ENCODE measurements at places on chromosomes 5 and 9.

DNA sequence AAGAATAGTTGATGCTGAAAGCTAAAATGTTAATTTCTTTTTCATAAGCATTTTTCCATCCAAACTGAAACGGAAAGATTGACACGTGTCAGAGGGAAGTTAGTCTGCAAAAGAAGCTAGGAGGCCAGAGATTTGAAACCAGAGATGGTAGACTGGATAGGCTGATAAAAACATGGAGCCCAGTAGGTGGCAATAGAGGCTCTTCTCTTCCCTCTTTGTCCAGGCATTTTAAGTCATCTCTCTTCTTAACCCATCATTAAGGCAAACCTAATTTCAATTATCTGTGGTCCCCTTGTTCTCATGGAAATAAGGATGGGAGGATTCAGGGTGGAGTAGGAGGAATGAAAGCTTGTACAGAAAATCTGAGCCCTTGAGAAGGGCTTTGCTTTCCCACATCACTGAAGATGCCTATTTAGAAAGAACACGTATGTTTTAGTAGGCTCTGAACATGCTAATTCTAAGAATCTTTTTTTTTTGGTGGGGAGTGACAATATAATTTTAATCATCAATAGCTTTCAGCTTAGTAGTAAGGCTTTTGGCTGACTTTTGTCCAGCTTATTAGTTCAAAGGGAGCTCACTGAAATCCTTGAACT lies 66.6 kb downstream of the ZNF474 start:
- DNase-seq, result no peak

GRCh38 chr5:150147670-150148069 lies 8.0 kb downstream of the PDGFRB start:
- no peak for DNase-seq

DNA sequence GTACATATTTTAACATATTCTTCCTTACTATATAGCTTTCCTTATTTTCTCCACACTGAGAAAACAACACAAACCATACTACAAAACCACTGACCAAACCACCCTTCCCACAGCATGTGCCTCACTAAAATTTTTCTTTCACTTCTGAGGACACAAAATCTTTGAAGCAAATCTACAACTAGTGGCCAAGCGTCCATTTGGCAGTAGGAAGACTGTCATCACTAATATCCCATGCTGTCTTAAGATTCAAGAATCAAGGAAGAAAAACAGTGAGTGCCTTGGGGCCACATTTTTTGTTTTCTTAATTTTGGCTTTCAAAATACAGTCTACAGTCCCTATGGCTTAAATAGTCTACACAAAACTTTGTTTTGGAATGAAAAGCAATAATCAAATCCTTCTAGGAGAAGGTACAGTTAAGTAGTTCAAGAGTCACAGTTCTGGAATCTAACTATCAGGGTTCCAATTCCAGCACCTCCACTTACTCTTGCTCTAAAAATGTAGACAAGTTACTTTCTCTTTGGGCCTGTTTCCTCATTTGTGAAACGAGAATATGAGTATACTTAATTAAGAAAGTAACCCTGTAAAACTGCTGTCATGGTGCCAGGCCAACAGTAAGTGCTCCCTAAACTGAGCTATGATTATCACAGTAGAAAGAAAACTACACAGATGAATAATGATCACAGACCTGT lies 227.9 kb downstream of the BNC2 start:
- DNase-seq, result no peak

- DNase-seq, result no peak
These were observed 219.3 kb downstream of the CEMIP2 start for GRCh38 chr9:71549023-71549422.

GRCh38 chr5:58406394-58406793 lies 53.5 kb downstream of the PLK2 start:
- DNase-seq, result no peak

GRCh38 chr5:36305571-36306326 lies 4.0 kb upstream of the RANBP3L start:
- peak; percentile 22 for DNase-seq

DNA sequence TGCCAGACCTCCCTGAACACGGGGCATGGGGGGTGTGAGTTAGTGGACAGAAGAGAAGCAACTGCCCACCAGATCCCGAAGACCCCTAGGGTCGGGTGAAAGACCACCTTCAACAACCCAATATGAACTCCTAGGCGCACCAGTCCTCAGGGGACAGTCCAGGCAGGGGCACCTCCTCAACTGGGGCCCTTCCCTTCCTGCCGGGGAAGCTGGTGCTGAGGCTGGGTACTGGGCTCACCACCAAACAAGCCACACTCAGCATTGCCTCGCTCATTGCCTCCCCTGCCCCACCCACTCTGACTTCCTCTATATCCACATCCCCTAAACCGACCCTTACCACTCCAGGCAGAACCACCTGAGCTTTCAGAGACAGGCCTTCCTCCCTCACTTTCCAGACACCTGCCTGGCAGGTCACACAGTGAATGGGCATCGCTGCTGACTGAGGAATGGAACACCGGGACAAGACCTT lies 42.5 kb downstream of the SEMA4D start:
- no peak for DNase-seq

- DNase-seq, result no peak
These were observed 299.6 kb upstream of the KLF4 start for GRCh38 chr9:107789001-107789700.

- no peak for DNase-seq
These were observed 96.5 kb upstream of the ERCC6L2 start for GRCh38 chr9:95778957-95779356.

DNA sequence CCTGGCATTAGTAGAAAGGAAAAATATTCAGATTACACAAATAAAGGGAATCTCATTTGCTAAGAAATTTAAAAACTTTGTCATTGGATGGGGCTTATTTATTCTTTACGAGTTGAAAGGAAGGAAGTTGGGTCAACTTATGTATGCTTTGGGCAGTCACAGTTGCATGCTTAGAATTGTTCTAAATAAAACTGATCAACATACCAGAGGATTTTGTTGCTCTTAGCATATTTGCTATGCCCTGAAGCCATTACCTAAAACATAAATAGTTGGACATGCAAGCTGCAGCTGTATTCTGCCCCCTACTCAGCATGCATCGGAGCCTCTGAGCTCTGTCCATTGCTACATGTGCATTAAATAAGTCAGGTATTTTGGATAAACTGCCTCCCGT lies 172.7 kb upstream of the MEF2C start:
- no peak for DNase-seq

- DNase-seq, result no peak
These were observed 110.9 kb upstream of the DMAC1 start for GRCh38 chr9:7910426-7911020.

- no peak for DNase-seq
These were observed 69.9 kb downstream of the HSPA4 start for GRCh38 chr5:133121611-133122150.

DNA sequence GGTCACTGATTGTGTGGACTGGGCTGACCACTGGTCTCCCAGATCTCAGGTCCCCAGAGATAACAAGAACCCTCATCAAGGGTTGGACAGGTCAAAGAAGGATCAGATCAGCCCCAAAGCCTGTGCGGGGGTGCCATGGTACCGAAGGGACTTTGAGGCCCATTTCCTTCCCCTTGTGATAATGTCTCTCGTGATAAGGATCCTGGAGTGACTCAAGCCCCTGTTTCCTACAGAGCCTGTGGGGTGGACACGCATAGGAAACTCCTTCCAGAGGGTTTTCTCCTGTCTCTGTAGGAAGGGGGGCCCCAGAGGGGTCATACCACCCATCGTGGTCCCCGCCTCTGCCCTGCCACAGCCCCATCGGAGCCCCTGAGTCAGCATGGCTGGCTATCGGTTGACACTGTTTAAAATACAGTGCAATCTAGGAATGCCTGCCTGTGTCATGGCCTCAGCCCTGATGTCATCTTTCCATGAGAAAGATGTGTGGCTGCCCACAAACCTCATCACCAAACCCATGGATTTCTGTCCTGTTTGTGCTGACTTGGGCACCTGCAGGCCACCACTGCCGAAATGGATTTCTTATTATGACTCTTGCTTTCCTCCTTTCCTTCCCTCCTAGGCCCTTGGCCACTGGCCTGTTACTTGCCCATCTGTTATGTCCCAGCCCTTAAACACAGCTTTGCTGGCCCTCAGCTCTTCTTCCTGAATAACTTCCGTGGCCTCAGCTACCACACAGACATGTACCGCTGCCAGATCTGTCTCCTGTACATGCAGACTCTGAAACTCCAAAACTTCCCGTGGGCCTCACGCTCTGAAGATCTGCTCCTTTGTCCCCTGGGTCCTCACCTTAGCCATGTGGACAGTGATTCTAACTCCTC lies 2.9 kb upstream of the CSF2 start:
- no peak for DNase-seq

DNA sequence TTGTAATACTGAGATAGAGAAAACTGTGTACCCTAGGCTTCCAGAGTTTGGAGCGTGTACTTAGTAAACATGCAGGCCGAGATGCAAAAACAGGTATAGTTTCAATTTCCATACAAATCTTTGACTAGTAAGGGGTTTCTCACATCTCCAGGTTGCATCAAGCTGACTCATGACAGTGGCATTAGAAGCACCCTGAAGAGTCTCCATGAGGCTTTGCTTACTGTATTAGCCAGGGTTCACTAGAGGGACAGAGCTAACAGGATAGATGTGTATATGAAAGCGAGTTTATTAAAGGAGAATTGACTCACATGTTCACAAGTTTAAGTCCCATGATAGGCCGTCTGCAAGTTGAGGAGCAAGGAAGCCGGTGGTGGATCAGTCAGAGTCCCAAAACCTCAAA lies 275.3 kb upstream of the CDH6 start:
- no peak for DNase-seq

DNA sequence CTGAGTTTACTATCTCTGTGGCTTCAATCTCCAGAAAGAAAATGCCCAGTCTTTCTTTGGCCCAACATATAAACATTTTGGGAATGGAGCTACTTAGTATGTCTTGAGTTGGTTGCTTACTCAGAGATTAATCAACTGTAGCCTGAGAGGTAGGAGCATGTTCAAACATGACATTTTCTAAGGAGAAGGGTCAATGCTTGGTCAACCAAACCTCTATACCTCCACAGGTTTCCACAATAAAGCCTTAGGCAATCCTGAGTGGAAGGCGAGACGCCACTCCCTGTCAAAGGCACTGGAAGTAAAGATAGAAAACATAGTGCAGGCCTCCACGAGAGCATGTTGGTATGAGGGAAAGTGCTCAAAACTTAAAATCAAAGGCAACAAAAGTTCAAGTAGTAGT lies 411.4 kb downstream of the KCTD16 start:
- DNase-seq, result no peak

- DNase-seq, result no peak
These were observed 794.9 kb upstream of the ARRDC3 start for GRCh38 chr5:92177926-92178487.

- DNase-seq, result no peak
These were observed 164.7 kb upstream of the IER5L start for GRCh38 chr9:129342591-129343423.

- no peak for DNase-seq
These were observed 103.8 kb downstream of the MPDZ start for GRCh38 chr9:13175732-13176131.

DNA sequence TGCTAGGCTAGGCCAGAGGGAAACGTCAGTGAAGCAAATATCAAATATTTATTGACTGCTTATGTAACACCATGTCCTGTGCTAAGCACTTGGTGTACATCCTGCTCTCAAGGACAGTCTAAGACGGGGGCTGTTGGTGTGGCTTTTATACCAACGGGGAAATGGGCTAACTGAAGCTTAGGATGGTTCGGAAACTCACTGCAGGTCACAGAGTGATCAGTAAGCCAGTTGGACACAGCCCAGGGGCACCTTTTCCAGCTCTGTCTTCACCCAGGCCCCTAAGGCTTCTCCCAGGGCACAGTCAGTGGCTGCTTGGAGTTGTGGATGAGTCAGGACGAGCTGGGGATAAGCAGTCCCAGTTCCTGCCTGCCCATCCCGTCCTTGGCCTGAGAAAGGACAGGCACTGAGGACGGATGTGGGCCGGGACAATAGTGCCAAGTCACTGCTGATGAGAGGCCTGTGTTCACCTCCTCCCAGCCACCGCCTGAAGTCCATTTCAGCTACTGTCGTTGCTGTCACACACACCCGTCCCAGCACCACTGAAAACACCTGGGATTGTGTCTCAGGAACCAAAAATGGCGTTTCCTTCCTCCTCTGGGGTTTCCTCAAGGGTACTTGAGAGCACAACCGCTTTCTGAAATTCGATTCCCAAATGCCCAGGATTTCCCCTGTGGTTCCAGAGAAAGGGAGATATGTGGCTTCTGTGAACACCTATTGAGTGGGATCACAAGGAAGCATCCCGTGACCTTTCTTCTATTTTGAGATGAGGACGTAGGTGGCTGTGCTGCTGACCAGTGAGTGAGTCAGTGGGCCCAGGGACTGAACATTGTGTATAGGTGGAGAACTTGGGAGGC lies 17.5 kb upstream of the SPRY4 start:
- no peak for DNase-seq

GRCh38 chr5:180070756-180071530 lies 616 bp downstream of the RNF130 start:
- DNase-seq, result no peak

DNA sequence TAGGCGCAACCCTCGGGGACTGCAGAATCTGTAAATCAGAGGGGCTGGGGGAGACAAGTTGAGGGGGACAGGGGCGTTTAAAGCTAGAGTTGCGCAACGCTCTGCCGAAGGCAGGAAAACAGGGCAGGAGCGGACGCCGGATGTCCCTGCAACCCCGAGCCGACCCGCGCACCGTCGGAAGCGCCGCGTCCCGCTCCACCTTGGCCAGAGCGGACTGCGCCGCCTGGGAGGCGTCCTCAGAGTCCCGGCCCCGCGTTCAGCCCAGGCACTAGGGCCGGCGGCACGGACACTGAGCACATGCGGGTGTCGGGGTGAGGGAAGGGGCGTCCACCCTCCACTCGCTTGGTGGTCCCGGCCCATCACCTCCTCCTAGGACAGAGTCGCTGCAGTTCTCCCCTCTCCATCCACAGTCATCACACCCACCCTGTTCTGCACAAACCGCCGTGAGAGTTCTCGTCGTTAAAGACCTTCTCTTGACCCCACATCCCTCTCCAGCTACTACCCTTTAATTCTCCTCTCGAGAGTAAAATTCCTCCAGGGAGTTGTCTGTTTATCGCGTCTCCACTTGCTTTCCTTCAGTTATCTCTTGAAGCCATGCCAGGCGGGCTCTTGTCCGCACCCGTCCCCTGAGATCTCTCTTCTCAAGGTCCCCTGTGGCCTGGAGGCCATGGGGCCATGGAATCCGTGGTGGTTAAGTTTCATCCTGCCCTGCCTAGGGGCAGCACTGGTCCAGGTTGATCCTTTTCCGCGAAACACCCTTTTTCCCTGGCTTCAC lies 796 bp upstream of the PDLIM7 start:
- DNase-seq, result no peak

GRCh38 chr5:73338256-73339050 lies 110.1 kb downstream of the FOXD1 start:
- DNase-seq, result peak; percentile 13

GRCh38 chr5:54672871-54673270 lies 155.3 kb downstream of the SNX18 start:
- DNase-seq, result no peak

GRCh38 chr5:111855356-111855755 lies 98.4 kb upstream of the NREP start:
- no peak for DNase-seq
